SK-N-SH (cell line): ENCODE measurements at places on chromosomes 7 and 10. TPM values are rescaled to one million over a fixed set of nuclear protein-coding genes. Genes with fewer than 3 reads are reported as not detected.

- DNase-seq, result peak; percentile 64
These were observed 89.2 kb upstream of the PFKP start for GRCh38 chr10:2978111-2978510.

The PCDH15 gene
- polyA plus RNA-seq, result 0.03 and 0.08 TPM in 2 replicates

GRCh38 chr10:74417397-74417796 lies 266.4 kb downstream of the ADK start:
- no peak for DNase-seq

DNA sequence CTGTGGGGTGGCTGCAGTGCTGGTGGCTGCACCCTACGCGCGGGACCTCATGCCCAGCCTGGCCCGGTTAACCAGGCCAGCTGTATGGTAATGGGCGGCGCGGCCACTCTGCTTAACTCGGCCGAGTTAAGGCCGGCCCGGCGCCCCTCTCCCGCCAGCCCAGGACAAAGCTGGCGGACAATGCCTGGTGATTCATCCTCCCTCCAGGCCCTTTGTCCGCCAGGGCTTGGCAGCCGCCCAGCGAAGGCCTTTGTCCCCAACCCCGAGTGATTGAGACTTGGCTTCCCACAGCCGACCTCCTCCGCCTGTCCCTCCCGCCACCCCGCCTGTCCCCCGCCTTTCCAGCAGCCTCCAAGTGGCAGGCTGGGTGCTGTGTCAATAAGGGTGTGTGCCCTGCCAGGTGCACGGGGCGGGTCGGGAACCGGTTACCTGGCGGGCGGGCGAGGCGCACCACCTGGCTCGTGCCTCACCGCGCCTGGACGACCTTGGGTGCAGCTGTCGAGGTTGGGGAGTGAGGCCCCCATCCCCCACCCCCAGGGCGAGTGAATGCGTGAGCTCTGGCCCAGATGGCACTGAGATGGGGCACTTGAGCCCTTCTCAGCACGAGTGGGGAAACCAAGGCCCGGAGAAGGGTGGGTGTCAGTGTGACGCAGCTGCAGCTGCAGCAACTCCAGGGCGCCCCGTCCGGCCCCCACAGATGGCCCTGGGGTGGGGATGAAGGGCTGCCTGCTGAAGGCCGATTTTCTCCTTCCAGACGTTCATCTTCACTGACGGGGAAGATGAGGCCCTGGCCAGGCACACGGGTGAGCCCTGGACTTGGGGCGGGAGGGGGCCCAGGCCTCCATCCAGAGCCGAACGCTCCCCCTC lies 4.6 kb downstream of the LFNG start:
- DNase-seq, result peak; percentile 91

DNA sequence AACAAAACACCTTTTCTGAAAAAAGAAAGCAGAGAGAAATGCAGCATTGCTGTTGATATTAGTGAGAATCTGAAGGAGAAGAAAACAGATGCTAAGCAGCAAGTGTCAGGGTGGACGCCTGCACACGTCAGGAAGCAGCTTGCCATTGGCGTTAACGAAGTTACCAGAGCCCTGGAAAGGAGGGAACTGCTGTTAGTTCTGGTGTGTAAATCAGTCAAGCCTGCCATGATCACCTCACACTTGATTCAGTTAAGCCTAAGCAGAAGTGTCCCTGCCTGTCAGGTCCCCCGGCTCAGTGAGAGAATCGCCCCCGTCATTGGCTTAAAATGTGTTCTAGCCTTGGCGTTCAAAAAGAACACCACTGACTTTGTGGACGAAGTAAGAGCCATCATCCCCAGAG lies 6.4 kb downstream of the RPP38 start:
- DNase-seq, result no peak

- no peak for DNase-seq
These were observed 70.8 kb upstream of the CDCA7L start for GRCh38 chr7:22016507-22016906.

DNA sequence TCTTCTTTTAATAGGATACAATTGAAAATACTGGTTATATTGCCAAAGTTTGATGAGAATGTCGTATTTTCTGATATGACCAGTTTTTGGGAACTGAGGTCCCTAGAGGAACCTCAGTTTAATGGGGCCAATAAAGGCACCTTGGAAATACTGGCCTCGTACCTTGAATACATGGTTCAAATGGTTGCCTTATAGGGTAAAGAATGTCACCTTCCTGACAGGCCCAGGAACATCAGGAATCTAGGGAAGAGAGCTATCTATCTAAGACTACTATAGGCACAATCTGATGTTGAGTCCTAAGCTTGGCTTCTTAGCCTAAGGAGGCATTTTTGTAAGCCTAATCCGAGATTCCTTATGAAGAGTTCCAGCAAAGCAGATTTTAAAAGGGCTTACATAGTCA lies 9.3 kb downstream of the SHTN1 start:
- DNase-seq, result no peak

- peak; percentile 82 for DNase-seq
These were observed 570 bp downstream of the TBC1D12 start for GRCh38 chr10:94402843-94403379.

DNA sequence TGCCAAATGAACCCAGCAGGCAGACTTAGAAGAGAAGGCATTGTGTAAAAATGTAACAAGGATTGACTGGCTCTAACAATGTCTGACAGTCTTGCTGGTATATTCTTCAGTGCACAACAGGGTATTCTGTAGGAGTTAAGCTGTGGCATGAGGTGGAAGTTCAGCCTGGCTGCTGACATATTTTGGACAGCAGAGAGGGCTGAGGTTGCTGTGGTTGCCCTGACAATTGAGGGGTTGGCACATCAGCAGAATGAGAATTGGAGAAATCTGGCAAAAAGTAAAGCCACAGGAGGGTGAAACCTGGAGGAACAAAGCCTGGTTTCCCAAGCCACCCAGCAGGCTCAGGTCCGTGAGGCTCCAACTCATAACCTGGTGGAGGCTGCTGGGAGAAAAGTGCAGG lies 220.2 kb downstream of the JAZF1 start:
- no peak for DNase-seq

GRCh38 chr7:43677864-43678263 lies 51.5 kb downstream of the COA1 start:
- no peak for DNase-seq

DNA sequence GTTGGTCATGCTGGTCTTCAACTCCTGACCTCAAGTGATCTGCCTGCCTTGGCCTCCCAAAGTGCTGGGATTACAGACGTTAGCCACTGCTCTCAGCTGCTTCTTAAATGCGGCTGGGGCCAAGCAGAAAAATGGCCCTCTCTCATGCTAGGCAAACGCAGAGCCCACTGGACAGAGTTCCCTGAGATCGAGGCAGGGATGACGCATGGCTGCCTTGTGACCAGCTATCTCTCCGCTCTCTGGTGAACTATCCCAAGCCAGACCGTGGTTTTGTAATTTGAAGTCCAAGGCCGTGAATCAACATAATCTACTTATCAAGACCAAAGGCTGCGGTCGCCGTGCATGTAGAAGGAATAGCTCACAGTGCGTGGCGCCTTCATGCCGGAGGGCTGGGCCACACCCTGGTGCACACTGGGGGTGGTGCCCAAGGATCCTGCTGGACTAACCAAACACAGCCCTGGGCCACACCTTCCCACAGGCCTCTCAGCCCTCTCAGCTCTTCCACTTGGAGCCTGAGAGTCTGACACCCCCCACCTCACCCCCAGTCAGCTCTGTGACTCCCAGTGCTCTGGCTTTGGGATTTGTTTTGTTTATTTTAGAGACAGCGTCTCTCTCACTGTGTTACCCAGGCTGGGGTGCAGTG lies 88.1 kb upstream of the CUX1 start:
- no peak for DNase-seq
